D721Med (cell line): ENCODE measurements at places on chromosomes 16 and 17.
A peak's percentile ranks its signal among the peaks of the same experiment; 100 is the strongest.

DNA sequence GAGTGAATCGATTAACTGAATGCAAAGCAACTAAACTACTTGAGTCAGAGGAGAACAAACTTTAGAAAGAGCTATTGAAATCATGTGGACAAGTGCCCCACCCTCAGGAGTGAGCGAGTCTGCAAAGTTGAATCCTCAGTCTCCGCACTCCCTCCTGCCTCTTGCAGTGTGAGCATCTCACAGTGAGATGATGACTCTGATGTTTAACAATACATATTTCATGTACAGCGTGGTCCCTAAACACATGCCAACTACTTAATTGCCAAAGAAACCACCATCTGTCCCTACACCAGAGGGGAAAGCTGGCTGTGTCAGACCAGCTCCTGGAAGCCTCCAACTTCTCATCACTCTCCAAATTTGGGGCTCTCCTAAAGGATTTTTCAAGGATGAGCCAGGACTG, 31.2 kb downstream of the PIMREG start:
- DNase-seq, result no peak

GRCh38 chr17:48427598-48427997, 2.4 kb downstream of the SKAP1 start:
- no peak for DNase-seq

DNA sequence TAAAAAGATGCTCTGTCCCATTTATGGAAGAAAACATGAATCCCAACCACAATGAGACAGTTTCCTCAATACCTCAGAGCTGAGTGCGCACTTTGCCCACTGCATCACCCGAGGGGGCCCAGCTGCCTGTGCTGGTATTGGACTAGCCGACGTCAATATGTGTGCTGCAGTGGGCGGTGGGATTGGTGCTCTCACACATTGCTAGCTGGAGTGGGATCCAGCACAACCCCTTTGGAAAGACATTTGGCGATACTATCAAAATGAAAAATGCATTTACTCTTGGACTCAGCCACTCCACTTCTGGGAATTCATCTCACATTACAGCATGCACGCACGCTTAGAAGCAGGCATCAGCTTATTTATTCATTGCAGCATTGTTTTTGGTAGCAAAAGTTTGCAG, 289.2 kb upstream of the FOXF1 start:
- DNase-seq, result no peak

GRCh38 chr16:49399594-49400364, 26.2 kb downstream of the C16orf78 start:
- DNase-seq, result no peak

DNA sequence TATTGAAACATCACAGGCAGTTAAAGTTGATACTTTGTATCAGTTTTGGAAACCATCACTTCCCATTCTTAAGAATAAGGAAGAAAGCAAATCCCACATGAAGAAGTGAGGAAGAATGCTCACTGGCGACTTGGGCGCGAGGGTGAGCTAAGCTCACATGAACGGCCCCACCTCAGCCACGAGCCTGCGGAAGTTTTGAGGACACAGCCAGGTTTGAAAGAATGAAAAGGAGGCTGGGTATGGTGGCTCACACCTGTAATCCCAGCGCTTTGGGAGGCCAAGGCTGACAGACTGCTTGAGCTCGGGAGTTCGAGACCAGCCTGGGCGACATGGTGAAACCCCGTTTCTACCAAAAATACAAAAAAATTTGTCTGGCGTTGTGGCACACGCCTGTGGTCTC, 110.3 kb upstream of the CHMP6 start:
- DNase-seq, result no peak

DNA sequence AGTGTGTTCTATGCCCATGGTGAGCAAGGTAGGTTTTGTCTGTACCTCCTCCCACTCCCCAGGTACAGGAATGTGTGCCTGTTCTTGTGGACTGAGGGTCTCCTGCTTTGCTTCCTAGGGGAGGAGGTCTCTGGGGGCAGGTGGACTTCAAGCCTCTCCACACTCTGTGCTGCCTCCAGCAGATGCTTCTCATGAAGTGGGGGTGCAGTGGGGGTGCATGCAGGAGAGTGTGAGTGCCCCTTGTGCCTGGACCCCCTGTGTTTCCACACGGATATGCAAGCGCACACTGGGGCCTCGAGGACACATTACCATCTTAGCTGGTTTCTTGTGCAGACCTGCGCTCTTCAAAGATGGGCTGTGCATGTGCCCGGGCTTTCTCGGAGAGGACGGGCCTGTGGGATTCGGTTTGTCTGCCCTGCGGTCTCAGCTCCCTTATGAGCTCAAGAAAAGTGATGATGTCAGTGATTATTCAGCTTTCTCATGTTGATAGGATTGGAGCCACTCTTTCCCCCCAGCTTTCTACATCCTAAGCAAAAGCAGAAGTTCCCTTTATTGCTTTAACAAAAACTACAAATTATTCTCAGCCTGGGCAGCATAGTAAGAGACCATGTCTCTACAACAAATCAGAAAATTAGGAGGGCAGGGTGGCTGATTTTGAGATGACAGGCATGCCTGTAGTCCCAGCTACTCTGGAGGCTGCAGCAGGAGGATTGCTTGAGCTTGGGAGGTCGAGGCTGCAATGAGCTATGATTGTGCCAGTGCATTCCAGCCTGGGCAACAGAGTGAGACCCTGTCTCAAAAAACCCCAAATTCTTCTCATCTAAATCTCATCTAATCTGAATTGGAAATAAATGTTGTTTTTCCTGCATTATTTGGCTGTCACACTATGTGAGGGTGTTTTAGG, 86.8 kb downstream of the RPTOR start:
- DNase-seq, result no peak

- DNase-seq, result no peak
These were observed 57.4 kb downstream of the PLCG2 start for GRCh38 chr16:81836279-81837054.

- DNase-seq, result no peak
These were observed 34.8 kb downstream of the ADGRG5 start for GRCh38 chr16:57577214-57577613.

DNA sequence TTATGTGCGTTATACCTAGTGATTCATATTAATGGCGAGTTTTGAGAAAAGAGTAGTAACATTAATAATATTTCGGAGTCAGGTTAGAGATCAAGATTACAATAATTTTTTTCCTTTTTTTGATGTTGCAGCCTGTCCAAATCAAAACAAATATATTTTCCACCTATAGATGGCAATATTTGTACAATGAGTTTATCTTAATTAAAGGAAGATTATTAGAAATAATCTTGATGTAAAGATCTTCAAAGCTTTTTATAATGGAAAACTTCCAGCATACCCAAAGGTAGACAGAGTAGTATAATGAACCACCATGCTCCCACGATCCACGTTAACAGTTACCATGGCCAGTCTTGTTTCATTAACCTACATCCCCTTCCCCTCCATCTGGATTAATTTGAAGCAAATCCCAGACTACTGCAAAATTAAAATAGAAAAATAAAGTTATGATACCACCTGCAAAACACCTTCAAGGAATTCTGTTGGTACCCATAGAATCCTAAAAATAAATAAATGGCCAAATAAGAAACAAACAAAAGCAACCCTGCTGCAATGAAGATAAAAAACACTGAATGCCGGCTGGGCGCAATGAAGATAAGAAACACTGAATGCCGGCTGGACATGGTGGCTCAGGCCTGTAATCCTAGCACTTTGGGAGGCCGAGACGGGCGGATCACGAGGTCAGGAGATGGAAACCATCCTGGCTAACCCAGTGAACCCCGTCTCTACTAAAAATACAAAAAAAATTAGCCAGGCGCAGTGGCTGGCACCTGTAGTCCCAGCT, 46.5 kb upstream of the GINS3 start:
- DNase-seq, result no peak

GRCh38 chr17:42554250-42555121, 1.8 kb downstream of the HSD17B1 start:
- DNase-seq, result peak; percentile 90

- no peak for DNase-seq
These were observed 45.1 kb downstream of the RGS9 start for GRCh38 chr17:65182233-65182632.

GRCh38 chr16:55037046-55037445, 106.4 kb downstream of the IRX5 start:
- no peak for DNase-seq

DNA sequence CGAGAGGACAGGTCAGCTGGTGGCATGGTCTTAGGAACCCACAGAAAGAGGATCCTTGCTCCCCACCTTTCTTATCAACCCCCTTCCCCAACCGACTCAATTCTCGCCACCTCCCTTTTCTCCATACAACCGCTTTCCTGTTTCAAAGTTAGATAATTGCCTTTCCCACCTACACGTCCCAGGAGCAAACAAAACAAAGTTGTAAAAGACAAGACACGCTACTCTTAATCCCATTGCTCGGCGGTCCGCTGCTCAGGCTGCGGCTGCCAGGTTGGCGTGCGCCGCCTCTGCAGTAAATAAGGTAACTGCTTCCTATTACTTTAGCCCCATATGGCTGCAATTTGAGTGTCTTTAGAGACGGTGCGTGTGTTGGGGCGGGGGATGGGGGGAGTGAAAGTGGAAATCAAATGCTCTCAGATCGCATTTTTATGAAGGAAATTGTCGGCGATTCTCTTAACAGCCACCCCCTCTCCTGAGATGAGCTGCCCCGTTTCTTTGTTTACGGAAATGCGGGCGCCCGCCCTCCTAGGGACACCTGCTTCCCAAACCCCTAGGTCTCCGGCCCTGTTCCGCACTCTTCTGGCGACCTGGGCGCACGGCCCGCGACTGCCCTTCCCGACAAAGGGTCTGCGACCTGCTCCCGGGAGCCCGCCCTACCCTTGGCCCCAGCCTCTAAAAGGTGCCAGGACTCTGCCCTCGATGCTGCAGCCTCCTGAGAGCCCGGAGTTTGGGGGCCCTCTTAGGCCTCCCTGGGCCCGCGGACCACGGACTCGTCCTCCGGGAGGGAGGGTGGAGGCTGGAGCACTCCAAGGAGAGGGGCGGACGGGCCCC, 3.7 kb upstream of the CBX8 start:
- no peak for DNase-seq

DNA sequence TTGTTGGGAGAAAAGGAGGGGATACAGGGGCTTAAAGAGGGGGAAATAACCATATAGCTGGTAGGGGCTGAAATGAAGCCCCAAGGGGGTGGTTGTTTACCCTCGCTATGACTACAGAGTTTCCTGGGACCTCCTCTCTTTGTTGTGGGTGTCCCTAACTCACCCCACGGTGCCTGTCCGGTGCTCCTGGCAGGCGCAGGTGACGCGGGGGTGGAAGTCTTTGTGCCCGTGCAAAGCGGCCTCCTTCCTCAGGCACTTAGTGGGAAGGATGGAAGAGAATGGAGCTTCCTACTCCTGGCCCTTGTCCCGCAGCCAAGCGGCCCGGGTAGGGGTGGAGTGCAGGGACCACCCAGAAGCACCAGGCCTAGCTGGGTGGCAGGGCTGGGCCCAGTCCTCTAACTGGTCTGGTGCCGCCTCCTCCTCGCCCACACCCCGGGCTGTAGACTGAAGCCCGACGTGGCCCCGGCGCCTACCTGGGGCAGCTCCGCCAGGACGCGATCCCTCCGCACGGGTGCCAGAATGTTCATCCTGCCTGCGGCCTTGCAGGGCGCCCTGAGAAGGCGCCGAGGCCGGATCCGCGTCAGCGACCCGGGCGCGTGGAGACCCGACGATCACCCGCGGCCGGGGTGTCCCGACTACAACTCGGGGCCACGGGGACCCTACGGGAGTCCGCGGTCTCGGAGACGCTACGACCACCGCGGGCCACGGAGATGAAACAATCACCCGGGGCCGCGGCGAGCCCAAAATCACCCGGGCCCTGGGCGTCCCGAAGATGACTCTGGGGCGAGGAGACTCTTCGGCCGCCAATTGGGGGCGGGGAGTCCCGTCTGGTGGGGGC, 709 bp downstream of the RAB34 start:
- DNase-seq, result no peak

- no peak for DNase-seq
These were observed 31.3 kb upstream of the KPNB1 start for GRCh38 chr17:47618410-47618809.

DNA sequence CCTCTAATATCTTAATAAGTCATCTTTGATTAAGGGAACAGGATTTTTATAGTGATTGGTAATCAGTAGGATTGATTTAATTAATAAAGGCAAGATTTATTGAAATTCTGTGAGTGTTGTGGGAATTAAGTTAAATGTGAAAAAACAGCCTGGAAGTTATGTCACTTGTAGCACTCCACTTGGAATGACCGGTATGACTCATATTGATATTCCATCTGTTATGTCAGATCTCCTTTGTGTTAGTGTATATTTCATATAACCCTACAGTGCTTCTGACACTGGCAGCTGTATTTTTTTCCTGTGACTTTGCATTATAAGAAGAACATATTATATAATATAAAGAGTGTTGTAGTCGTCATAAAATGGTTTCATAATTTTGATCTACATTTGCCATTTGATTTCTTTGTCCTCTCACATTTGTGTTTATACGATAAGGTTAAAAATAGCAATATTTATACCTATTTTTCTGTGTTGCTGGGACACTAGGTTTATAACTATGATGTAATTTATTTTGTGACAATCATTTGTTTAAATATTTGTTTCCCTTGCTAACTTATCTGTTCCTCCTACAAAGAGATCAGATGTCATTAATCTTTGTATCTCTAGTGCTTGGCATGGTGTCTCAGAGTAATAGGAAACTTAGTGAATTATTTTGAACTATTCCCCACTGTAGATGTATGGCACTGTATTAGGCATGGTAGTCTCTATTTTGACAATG, 249.0 kb downstream of the BCAS3 start:
- DNase-seq, result no peak

- DNase-seq, result no peak
These were observed 59.1 kb downstream of the ABCC6 start for GRCh38 chr16:16164243-16164642.

DNA sequence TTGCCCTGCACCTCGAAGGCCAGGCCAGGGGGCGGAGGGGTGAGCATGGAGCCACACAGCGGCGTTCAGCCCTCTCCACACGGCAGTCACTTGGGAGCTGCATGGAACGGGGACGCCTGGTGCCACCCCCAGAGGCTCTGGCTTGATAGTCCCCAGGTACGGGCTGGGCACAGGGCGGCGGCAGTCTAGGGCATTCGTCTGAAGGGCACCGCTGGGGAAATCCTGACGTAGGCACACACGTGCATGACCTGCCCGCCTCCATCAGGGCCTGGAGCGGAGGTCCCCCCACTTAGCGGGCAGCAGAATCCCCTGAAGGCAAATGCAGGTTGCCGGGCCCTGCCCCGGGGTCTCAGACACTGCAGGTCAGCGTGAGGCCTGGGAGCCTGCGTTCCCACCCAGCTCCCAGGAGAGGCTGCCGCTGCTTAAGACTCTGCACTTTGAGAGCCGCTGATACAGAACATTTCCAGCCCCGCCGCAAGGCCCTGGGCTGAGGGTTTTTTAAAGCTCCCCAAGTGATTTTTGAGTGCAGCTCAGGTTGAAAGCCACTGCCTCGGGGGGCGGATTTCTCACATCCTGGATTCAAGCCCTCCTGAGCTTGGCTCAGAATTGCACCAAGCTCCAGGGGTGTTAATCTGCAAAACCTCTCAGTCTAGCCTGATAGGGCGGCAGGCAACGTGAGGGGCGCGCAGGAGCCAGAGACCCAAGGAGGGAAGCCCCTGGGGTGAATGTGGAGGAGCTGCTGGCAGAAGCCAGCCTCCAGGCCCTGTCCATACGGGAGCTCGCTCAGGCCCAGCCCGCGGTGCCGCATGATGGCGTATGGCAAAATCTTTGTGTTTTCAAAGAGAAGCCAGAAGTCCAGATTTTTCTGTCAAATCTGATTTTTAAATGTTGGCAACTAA, 182.3 kb upstream of the GSE1 start:
- DNase-seq, result no peak

GRCh38 chr17:44416558-44417289, 27.3 kb upstream of the ITGA2B start:
- DNase-seq, result no peak
